NAMALWA (cell line): ENCODE measurements at places on chromosomes 1 and 21.

DNA sequence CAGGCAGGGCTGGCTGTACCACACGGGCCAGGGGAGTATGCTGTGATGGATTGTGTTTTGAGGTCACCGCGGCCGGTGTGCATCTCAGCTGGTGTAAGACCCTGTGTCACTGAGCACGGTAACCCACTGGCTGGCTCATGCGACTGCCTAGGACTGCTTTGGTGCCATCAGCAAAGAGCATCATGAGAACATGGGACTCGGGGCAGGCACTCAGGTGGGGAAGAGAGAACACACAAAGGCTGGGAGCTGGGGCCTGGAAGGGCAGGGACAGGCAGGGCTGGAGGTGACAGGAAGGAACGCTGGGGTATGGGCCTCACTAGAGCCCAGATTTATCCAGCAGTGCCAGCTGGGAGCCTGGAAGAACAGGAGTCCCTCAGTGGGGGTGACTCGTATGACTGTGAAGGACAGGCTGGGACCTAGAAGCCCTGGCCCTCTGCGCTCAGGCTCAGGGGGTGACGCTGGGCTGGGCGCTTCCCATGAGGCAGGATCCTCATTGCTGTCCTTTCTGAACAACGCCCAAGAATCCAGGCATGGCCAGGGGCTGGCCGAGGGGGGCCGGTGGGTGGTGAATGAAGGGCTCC is 210.4 kb upstream of the VAMP3 start:
- DNase-seq: no peak

DNA sequence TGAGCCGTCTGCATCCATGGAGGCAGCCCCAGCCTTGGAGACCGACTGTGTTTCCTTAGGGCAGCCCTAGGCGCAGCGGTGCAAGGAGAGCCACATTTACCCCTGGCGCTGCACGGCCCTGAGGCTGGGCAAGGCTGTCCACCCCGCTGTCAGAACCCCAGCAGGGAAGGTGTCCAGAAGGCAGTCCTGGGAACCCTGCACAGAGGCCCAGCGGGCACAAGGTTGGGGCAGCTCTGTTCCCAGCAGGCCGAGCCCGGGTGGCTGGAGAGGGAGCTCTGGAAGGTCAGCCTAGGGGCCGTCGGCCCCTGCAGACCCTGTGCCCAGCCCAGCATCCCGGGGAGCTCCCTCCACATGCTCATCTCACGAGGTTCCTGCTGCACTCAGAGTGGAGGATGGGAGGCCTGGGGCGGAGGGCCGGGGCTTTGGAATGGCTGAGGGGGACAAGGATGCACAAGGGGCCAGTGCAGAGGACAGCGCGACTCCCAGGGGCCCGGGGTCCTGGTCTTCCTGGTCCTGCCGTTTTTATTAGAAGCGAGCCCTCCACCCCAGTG is 19.9 kb upstream of the SAMD11 start:
- no peak for DNase-seq

DNA sequence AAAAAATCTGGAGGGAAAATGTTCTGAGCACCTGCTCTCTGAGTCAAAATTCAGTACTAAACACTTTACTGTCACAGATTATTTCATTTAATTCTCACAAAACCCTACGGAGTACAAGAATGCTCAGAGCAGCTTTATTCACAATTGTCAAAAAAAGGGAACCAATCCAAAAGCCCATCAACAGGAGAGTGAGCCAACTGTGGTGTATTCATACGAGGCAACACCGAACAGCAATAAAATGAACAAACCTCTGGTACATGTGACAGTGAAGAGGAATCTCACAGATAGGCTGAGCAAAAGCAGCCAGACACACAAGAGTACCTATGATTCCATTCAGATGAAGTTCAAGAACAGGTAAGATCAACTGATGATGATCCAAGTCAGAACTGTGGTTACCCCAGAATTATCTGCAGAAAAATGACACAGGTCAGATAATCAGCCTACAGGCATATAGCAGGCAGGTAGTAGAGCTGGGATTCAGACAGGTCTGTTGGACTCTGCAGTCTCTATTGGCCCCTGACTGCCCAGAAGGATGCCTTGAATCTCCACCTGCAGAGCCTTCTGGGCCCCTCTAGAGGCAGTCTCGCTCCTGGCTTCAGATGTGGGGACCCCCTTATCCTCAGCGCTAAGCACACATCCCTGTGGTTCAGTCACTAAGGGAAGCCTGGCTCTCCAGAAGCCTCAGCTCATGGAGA is 19.2 kb downstream of the SLC9A1 start:
- no peak for DNase-seq

- no peak for DNase-seq
Measured at GRCh38 chr1:42317308-42317707, 17.7 kb downstream of the FOXJ3 start.

- DNase-seq: no peak
Measured at GRCh38 chr1:55369474-55369873, 154.3 kb upstream of the USP24 start.

DNA sequence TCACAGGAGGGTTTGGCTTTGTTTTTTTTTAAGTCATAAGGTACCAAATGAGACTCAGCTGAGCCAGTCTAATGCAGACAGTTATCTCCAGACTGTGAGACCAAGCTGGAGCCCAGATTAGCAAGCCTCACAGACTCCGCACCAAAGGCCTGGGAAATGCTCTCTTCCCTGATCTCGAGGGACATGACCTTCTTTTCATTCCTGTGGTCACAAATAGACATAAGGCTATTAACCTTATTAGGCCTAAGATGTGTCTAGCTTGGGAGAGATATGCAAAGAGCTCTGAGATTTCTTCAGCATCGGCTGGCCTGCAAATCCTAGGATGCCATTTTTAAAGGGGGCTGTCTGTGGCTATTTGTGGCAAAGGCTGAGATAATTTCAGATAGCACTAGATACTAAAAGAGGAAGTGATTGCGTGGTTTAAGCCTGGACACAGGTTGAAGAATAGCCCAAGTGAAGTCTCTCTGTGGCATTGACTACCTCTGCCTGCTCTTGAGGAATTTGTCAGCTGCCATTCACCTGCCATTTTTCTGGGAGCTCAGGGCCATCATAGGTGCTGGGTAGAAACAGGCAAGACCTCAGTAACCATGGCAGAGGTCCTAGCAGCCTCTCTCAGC is 301.3 kb downstream of the SIPA1L2 start:
- no peak for DNase-seq

DNA sequence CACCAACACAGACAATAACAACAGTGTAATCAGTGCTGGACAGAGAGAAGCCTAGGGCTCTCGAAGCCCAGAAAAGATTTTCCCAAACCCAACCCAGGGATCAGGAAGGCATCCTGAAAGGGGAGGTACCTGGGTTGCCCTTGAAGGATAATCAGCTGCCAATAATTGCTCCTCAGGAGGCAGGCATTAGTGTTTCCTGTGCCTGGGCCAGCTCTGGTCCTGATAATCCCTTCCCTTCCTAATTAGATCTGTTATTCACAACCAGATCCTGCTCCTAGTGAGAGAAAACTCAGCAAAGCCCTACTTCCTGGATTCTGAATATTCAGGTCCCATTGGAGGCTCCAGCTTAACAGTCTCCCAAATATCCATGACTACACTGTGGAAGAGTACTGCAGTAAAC is 117.4 kb downstream of the DMRTA2 start:
- no peak for DNase-seq

DNA sequence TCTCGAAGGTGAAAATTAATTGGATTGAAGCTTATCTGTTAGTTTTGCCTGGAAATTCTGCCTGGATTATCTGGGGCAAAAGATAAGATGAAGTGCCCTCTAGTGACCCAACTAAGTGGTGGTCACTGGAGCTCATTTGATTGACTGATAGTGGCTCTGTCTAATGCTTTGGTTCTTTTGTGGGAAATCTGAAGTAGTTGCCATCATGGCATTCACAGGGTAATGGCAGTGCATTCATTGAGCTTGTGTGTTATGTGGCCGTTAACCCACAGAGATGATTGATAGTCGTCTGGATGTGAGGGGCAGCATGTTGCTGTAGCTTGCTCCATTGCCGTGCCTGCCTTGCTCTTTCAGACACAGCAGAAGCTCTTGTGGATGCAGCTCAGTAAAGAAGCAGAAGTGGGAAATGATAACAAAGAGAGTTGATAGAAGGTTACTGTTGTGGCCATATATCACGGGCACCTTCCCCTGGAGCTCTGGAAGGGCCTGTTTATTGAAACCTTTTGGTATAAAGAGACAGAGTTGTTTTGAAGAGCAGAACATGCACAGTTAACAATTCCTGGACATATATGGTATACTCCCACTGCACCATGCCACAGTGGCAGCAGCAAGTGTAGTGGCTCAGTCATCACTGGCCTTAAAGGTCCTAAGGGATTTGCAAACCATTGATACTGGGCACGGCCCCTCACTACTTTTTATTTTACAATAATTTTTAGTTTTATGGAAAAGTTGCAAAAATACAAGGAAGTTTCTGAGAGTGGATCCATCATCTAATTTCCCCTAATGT is 42.0 kb downstream of the CXADR start:
- DNase-seq: no peak

- no peak for DNase-seq
Measured at GRCh38 chr21:45515241-45516061, 26.8 kb downstream of the SLC19A1 start.

DNA sequence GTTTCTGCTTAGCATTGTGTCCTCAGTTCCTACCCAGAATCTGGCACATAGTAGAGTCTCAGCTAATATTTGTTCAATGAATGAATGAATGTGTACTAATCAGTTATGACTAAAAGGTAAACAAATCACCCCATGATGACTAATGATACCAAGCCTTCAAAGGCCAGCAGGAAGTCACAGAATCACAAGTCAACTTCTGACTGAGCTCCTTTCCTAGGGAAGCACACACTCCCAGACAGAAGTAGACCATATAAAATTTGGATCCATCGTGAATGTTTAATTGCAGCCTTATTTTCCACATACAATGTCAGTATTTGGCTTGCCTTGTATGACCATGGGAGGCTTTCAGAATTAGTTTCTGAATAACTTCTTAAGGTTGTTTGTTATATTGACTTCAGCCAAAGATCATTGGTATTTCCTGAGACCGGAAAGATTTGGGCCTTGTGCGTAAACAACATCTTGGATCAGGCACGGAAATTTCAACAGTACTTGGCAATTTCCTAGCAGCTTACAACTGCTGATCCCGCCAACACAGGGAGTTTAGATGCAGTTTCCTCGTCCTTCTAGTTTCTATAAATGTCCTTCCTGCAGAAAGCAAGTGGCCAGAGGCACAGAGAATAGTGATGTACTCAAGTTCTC is 185.9 kb upstream of the ATP1B1 start:
- DNase-seq: no peak

DNA sequence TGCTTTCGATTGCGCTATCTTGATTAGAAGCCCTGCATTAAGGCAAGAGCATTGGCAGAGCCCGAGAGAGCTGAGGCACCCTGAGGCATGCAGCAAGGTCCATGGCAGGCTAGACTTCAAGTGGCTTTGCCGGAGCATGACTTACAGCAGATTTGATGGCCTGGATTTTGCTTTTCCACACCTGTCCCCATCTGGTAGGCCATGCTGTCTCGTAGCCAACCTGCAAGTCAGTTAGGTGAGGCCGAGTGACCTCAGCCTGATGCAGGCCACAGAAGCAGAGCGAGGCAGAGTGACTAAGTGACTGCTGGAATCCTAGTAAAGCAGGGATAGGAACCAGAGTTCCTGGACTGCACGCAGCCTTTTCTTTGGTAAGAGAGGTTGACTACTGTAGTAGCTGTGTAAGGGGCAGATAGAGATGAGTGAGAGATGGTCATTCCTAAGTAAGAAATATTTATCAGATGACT is 148.9 kb downstream of the PBX1 start:
- no peak for DNase-seq

- no peak for DNase-seq
Measured at GRCh38 chr21:37276377-37276776, 9.2 kb upstream of the VPS26C start.

GRCh38 chr1:67018574-67018973 is 35.4 kb downstream of the SLC35D1 start:
- no peak for DNase-seq

DNA sequence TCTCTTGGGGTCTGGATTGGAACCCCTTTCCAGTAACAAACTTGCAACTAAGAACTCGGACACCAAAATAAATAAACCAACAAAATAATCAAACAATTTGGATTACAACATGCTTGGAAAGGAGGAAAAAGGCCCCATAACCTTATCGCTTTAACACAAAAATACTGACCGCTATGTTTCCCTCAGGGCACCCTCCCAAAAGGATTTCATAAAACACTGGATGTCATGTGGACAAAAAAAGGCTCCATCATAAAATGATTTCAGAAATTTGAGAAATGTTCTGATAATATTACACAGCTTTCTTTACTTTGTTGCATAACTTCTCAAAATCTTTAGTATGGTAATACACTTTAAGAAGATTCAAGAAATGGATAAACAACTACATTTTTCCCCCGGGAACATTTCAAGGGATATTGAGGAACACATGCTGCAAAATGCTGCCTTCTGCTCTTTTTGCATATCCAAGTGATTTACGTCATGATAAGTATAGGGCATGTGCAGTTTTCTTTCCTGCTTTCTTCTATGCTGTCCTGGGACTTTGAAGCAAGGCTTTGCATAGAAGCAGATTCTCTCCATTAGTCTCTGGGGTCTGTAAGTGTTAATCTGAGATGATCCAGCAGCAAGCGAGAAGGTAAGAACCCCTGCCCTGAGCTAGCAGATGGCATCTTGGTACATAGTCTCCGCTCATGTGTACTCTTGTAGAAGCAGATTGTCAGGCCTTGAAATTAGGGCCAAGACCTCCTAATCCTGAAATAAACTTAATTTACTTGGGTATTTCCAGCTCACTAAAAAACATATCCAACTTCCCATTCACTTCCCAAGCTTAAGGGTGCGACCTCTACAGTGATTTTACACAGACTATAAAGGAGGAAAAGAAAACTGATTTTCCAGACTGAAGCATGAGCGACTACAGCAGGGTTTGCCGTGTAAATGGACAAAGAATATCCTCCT is 85.5 kb upstream of the KIAA0040 start:
- no peak for DNase-seq

DNA sequence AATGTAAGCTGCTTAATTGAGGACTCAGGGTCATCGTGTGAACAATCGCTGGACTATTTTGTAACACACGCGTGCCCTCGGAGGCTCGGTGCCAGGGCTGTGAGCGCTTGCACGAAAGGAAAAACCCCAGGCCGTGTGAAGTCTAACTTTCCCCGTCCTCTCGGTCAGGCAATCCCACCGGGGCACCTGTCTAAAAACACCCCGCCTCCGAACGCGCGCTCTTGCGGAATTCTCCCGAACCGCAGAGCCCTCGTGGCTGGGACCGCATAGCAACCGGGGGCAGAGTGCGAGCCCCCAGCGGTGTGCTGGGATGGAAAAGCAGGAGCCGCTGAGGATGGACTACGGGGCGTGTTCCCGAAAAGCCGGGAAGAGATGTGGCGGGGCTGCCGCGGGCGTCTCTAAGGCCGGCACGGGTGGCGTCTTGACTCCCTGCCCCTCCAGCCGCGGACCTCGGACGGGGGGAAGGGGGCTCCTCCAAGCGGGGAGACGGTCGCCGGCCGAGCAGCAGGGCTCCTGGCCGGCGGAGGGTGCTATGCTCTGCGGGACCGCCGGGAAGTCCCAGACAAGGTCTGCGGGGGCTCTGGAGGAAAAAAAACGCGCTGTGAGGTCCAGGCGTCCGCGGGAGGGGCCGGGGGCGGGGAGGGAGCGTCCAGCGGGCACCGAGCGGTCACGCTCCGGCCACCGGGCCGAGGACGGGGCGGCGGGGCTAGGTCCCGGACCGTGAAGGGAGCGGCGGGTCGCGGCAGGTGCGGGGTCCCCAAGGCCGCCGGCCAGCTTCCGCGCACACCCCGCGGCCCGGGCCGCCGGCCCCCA is 936 bp downstream of the ZBTB21 start:
- peak; percentile 72 for DNase-seq
